Stimulated activated effector memory CD8-positive, alpha-beta T cell treated with anti-CD3 and anti-CD28 coated beads, Interleukin-12 subunit alpha, Interleukin-12 subunit beta, amount 100 ng/mL, for 72 hours (primary cell): ENCODE measurements at places on chromosomes 7 and 10.

GRCh38 chr7:144408121-144408520 lies 4.6 kb upstream of the NOBOX start:
- no peak for DNase-seq

- no peak for DNase-seq
These were observed 63.6 kb upstream of the FZD8 start for GRCh38 chr10:35705671-35706070.

DNA sequence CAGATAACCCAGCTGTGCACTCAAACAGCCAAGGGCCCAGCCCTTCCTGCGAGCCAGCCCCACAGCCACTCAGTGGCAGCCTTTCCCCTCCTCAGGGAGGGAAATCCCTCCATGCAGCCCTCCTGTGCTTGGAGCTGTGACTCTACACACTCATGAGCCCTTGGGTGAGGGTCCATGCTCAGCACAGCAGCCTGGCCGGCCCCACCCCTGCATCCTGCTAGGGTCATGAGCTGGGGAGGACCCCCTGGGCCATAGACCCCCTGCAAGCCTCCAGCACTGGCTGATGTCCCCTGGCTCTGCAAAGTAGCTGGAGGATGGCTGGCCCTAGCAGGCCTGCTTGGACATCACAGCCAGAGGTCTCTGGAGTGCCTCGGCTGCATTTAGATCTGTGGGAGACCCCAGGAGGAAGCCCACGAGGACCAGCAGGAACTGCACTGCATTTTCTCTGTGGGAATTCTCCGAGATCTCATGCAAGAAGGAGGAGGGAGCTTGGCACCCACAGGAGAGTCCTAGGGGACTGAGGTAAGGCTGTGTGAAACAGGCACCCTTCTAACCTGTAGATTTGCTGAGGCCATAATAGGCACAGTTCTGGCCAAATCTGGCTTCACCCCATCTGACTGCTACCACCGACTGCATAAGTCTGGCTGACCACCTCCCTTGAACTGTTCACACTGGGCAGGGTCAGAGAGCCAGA lies 17.4 kb downstream of the TMEM273 start:
- DNase-seq = no peak

- DNase-seq = no peak
These were observed 102.0 kb upstream of the HDAC9 start for GRCh38 chr7:18393465-18394118.
